ENCODE measurements at places on chromosomes 7 and 10. TPM values are rescaled to one million over a fixed set of nuclear protein-coding genes. Genes with fewer than 3 reads are reported as not detected.

Gene PRSS2
- polyA plus RNA-seq = not detected

Gene ITIH2
- polyA plus RNA-seq = not detected

Gene COBL
- polyA plus RNA-seq = not detected

Gene SYT15
- polyA plus RNA-seq = 0.07 TPM

Gene LGI1
- polyA plus RNA-seq = not detected

Gene IDI2
- polyA plus RNA-seq = not detected

Gene SMIM30
- 46.5 TPM for polyA plus RNA-seq

Gene HTR5A
- not detected for polyA plus RNA-seq

Gene CBLL1
- 28.8 TPM for polyA plus RNA-seq

Gene MTURN
- polyA plus RNA-seq = 12.9 TPM

Gene LIPF
- 0.07 TPM for polyA plus RNA-seq

GRCh38 chr10:90205340-90205739 is 503.9 kb downstream of the KIF20B start:
- DNase-seq = no peak

DNA sequence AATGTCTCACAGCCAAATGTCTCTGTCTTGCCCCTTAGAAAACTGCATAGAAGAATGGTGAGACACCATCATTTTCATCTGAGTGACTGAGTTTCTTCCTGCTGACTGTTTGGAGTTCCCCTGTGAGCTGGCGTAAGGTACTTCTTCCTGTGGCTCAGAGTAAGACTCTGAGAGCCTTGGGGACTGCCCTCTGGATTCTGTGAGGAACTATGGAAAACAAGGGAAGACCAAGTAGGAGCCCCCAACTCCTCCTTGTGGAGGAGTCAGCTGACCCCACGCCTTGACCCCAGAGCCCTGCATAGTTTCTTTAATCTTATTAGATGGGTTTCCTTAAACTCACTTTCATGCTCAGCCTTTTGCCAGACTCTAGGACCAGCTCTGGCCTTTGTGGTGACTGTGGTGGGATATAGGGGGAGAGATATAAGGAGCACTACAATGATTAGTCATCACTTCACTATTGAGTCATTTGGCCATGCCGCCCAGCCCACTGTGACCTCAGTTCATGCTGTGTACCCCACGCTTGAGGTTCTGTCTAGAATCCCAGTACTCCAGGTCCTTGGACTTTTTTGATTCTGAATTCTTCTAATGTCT is 51.8 kb upstream of the FAM133B start:
- DNase-seq = no peak

- no peak for DNase-seq
These were observed 26.5 kb downstream of the NT5C2 start for GRCh38 chr10:103166523-103166922.

DNA sequence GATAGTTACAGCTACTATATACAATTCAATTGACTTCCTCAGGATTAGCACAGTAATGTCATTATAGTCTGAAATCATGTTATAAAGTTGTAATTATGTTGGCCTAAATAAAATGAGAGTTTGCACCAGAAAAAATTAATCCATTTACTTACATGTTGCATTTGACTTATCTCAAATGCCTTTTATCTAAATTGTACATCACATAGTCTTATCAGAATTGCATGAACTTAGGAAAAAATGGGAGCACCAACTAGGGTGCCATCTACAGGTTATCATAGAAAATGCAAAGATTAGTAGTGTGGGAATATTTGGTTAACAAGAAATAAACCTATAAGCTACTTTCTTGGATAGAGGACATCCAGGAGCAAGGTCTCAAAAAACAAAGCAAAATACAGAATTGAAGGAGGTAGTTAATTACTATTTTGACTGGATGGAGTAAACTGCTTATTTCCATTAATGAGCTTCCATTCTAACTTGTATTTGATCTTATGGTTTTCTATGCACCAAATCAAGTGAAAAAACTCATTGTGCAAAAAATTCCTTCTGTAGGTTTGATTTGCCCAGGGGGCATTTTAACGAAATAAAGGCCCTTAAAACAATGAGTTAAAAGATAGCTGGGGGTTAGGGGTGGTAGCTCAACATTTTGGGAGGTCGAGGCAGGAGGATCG is 60.0 kb upstream of the ORC5 start:
- peak; percentile 36 for DNase-seq

DNA sequence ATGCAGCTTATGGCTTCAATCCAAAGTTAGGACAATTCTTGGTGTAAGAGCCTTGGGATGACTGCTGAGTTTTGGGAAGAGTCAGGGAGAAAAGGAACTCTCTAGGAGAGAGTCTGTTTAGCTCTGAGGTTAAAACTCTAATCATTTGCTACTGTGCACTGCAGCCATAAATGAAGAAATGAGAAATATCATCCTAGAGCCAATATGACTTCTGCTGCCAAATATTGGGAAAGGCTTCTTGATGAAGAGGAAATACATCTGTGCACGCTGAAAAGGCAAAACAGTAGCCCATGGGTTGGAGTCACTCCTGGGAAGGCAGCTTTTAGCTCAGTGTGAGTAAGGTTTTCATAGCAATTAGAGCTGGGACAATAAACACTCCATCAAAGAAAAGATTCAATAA is 308.8 kb downstream of the SFMBT2 start:
- no peak for DNase-seq

DNA sequence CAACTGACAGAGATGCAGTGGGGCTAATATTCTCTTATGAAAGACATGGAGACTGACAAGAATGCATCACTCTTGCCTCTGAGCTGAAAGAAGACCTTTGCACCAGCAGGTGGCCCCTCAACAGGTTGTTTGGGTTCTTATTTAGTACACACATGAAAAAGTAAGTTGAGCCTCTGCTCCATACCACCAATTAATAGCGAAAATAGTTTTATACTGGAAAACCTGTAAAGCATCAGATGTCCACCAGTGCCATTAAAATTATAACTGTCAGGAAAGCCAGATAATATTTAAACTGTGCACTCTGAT is 26.3 kb upstream of the FAM13C start:
- DNase-seq = no peak

GRCh38 chr10:62895063-62895462 is 78.9 kb upstream of the EGR2 start:
- DNase-seq = no peak

- DNase-seq = no peak
These were observed 119.2 kb downstream of the LRRC4 start for GRCh38 chr7:127911968-127912511.

DNA sequence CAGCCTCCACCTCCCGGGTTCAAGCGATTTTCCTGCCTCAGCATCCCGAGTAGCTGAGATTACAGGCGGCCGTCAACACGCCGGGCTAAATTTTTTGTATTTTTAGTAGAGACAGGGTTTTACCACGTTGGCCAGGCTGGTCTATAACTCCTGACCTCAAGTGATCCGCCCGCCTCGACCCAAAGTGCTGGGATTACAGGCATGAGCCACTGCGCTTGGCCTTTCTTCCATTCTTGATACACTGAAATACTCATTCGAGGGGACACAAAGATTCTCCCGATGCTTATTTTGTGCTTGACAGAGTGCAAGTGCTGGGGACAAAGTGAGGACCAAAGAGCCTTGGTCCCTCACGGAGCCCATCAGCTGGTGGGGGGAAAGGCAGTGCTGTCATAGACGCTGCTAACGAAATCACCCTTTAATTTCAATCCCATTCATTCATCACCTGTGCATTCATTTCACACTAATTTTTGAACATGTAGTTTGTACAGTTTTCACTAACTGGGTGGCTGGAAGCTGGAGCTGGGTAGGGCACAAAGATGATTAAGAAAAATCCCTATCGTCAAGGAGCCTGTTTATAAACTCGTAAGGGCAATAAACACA is 621 bp upstream of the FAM133B start:
- DNase-seq = no peak

DNA sequence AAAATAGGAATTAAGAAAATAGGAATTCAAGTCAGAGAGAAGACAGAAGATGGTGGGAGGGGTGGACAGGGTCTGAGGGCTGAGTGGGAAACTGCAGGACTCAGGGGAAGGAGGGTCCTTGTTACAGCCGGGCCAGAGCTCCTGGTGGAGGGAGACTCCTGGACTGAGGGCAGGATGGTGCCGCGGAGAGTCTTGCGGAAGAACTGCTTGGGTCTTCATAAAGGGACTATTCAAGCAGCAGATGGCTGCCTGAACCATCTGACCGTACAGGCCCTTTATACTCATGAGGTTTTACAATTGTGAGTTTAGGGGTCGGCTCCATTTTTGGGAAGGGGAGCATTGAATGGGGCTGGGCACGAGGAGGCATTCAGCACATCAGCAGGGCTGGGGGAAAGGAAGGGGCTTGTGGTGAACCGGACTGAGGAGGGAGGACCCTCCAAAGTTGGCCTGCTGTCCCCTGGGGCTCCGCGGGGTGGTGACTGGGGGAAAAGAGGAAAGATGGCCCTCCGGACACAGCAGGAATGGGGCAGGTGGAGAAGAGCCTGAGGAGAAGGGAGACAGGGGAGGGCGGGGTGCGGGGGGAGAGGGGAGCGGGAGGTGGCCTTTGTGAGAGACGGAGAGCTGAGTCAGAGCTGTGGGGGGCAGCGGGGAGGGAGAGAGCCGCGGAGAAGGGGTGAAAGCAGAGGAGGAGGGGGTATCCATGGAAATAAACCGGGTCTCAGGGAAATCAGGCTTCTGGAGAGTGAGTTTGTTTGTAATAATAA is 1.5 kb downstream of the FAM131B start:
- DNase-seq = peak; percentile 64

GRCh38 chr7:140928491-140929309 is 4.0 kb upstream of the BRAF start:
- DNase-seq = peak; percentile 70

DNA sequence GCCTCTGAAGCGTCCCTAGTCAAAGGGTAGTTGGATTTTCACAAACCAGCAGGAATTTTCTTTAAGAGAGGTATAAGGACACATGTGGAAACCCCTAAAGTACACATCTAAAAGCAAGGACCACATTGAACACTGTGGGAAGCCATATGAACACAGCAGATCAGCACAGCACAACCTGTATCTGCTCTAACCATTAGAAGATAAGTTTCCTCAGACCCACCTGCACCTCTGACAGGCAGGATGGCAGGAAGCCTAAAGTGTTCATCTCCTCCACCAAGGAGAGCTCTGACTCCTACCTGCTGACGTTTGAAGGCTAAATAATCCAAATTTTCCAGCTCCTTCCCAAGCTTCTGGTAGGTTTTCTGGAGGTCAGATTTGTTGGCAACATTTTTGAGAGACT is 174.4 kb downstream of the CTNNA3 start:
- DNase-seq = no peak

DNA sequence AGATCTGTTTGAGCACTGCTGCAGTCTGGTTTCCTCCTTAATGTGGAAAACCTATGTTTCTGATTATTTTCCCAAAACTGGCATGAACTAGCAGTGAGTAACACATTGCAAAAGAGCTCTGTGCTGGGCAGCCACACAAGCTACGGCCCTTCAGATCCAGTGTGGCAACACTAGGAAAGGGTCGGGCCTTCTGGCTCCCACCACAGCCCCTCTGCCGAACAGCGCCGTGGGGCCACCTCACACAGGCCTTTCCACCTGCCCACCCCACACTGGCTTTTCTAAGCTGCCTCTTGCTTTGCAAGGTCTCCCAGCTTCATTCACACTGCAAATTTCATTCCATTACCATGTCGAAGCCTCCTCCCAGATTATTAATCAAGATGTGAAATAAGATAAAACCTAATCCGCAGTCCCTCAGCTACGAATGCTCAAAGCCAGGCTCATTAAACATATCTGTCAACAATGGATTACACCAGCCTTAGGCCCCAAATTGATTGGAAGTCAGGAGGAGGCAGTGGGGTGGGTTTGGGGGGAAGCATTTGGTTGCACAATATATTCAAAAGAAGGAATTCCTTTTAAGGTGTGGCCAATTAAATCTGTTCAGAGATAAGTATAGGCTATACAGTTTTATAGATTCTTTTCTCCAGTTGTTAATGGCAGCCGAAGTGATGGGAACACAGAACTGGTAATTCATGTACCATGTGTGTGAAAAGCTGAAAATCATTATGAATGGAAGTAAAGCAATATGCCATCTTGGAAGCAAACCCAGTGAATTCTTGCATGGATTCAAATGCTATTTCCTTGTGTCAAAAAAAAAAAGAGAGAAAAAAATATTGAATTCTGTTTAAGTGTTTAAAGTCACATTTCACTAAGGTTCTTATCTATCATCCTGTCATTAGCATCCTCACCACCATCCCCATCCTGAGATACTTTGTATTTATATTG is 223.7 kb downstream of the MTERF1 start:
- DNase-seq = no peak

DNA sequence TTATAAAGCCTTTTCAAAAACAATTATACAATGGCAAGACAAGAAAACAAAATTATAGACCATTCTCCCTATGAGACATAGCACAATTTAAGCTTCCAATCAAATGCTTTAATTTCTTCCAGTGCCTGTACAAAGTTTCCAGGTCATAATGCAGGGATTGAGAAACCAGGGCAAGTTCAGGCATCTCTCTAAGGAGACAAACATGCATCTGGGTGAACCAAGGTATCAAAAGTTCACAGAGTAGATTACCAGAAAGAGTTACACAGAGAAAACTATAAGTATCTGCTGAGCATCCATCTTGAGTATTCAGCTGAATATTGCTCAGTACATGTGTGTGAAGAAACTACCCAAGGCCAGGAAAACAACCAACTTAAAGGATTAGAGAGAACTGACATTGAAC is 89.1 kb downstream of the COL28A1 start:
- no peak for DNase-seq

- peak; percentile 88 for DNase-seq
These were observed 39.1 kb downstream of the GOLGA7B start for GRCh38 chr10:97888641-97889262.

- no peak for DNase-seq
These were observed 126.1 kb downstream of the PLXNA4 start for GRCh38 chr7:132450188-132450587.

- DNase-seq = no peak
These were observed 52.6 kb upstream of the CYP2C8 start for GRCh38 chr10:95121904-95122303.
